ENCODE measurements at places on chromosomes 1 and 21.

DNA sequence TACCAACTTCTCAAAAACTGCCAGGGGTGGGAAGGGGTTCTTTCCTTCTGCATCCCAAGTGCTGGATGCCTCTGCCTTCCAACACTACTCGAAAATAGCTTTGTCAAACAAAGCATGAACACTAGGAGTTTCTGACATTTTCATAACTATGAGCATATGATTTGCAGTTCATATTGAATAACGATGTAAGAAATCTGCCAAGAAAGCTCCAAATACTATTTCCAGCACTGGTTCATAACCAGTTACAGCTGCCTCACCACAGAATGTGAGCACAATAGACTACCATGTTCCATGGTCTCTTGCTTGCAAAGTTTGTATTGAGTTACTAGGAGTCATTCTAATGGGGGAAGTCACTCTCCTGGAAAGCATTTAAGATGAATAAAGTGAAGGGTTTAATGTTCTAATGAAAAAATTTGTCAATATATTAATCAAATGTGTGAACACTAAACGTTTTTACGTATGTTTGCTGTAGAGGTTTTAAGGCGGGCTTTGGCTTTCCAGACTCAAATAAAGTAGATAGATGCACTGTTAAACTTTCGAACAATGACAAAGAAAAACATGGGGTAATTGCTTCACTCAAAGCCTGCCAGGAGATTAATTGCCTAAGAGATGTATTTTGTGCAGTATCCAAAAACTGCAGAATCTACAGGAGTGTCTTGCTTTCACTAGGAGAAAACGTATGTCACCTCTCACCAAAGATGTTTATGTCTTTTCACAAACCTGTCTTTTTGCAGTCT, 78.6 kb upstream of the UBE2U start:
- no peak for DNase-seq

DNA sequence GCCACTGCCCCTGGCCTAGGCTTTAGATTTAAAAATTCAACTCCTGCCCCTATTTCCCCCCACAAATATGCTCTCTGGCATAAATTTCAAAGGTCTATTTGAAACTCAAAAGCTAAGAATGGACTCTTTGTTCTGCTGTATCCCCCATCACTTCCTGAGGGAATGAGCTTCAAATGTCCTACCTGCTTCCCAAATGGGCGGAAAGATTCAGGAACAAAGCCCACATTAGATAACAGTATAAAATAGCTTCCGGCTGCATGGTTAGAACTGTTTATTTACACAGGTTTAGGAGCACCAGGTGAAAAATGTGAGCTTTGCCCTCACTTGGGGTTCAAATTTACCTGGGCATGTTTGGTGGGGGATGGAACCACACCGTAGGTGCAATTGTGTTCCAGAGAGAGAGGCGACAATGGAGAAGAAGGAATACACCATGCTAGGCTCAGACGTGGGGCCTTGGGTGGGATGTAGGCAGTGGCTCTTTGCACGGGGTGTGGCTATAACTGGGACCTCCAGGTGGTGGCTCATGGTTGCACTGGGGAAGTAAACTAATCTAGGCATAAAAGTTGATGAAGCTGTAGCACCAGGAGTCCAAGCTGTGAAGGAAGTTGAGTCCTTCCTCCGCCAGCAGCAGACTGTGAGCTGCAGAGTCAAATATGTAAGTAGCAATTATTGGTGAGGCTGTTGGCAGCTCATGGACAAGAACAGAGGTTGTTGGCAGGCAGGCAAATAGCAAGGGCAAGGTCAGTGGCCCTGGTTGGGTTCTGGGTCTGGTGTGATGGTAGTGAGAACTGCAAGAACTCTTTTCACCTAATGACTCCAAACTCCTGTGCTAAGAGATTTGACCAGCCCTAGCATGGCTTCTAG, 41.5 kb upstream of the SRSF10 start:
- peak; percentile 41 for DNase-seq

- DNase-seq, result no peak
Observed at GRCh38 chr21:31258073-31258472, 86.0 kb downstream of the TIAM1 start.

- no peak for DNase-seq
Observed at GRCh38 chr1:118339400-118340124, 154.5 kb upstream of the SPAG17 start.

GRCh38 chr1:42847111-42847595, 740 bp downstream of the ZNF691 start:
- no peak for DNase-seq

DNA sequence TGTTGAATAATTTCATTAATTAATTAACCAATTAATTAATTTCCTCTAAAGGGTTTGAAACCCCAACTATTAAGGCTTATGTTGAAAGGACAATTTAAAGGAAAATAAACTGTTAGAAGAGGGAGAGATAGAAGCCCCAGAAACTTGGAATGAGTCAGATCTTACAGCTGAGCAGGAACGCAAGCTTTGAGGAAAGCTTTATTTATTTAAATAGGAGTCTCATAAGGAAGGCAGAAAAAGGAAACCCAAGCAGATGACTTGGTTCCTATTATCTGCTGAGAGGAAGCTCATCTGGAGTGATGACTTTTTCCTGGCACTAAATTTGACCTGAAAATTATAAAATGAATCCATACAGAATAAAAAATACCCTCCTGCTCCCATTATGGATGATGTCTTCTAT, 105.1 kb downstream of the ROR1 start:
- DNase-seq, result no peak

- no peak for DNase-seq
Observed at GRCh38 chr1:53015508-53015860, 46.5 kb upstream of the PODN start.

GRCh38 chr1:28074892-28075511, 13.4 kb downstream of the EYA3 start:
- DNase-seq, result no peak

All from NCI-H146 (cell line).